HFF-Myc (cell line): ENCODE measurements at places on chromosomes 16 and 17.
A peak's percentile ranks its signal among the peaks of the same experiment; 100 is the strongest.

GRCh38 chr17:75146592-75146991, 7.7 kb downstream of the JPT1 start:
- no peak for DNase-seq

- no peak for DNase-seq
Observed at GRCh38 chr17:17362540-17362930, 59.4 kb downstream of the NT5M start.

- DNase-seq = no peak
Observed at GRCh38 chr17:80698297-80698696, 153.7 kb downstream of the RPTOR start.

- DNase-seq = no peak
Observed at GRCh38 chr16:51161440-51162195, 10.5 kb upstream of the SALL1 start.

GRCh38 chr16:54027062-54027461, 259.5 kb downstream of the IRX3 start:
- DNase-seq = no peak

DNA sequence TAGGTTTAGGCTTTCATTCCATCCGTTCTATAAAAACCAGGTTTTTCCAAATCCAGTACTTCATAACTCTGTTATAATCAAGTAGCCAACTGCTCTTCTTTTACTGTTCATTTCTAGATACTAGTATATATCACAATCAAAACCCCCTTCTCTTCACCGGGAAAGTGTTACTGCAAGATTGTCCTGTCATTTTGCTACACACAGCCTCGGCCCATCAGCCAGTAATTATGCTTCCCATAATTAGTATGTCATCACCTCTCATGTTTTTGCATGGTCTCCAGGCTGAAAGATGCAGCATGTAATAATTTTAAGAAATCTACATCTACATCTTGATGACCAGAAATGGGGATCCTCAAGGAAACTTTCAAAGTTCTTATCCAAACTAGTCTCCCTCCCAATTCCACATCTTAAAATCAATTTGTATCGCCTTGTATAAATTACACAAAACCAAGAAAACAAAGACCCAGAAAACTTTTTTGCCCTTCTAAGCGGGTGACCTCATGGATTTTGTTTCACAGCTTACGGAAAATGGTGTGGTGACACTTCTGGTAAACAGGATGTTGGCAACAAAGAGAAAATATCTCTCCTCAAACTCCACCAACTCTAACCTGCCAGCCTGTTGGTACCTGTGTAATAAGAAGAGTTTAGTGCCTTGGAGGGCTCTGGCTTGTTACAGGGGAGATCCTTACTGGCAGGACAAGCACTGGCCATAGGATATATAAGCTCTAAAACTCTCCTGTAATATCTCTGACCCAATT, 9.3 kb downstream of the TACO1 start:
- no peak for DNase-seq

GRCh38 chr17:62868008-62868407, 59.9 kb upstream of the MARCHF10 start:
- DNase-seq = no peak

GRCh38 chr17:29802246-29802645, 127.8 kb downstream of the SSH2 start:
- DNase-seq = no peak

GRCh38 chr16:65099607-65100006, 22.3 kb downstream of the CDH11 start:
- no peak for DNase-seq

GRCh38 chr16:17301184-17301583, 169.6 kb downstream of the XYLT1 start:
- no peak for DNase-seq

DNA sequence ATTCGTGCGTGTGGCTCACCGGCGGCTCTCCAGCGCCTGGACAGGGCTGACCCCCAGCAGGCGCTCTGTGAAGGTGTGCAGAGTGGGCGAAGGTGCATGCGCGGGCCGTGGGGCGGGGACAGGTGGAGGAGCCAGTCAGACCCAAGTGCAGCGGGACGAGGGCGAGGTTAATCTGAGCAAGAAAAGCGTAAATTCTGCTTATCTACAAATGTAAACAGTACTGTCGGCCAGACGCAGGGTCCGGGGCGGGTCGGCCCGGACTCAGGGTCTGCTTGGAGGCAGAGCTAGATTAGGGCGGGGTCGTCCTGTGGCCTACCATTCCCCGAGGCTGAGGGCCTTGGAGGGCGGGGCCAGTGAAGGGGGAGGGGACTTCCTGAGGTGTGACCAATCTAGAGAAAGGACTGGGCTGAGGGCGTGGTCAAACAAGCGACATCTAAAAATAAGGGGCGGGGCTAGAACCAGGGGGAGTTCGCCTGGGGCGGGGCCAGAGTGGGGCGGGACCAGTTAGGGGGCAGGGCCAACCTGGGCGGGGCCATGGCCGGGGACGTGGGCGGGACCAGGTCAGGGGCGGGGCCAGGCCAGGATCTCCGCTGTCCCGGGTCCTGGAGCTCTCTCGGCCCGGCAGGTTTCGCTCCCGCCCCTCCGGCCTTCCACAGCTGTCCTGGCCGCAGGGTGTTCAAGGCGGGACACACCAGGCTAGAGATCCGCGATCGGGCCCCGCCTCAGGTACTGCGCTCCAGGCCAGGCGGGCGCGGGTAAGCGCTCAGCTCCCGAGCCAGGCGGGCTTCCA, at the start of gene SEC14L5:
Gene SEC14L5 (plus strand): TSS at position 611 of the 790 bp plus-strand sequence. CDS start 994 bp downstream, outside the sequence.
- DNase-seq = peak; percentile 90

DNA sequence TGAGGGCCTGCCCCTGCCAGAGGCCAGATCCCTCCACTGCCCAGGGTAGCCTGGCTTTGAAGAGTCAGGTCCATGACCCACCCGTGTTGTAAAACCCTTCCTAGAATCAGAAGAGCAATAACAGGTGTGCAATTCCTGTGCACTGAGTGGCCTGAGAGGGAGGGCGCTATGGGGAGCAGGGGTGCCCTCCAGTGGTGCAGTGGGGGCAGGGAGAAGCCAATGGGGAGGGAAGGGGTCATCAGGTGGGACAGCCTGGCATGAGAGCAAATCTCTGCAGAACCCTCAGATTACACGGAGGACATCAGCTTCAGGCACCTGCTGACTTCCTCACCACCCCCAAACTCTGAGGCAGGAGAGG, 72.9 kb upstream of the ZNF469 start:
- DNase-seq = no peak

- DNase-seq = no peak
Observed at GRCh38 chr17:79152110-79152509, 77.5 kb downstream of the ENGASE start.

- DNase-seq = no peak
Observed at GRCh38 chr16:72409423-72409822, 237.5 kb upstream of the PMFBP1 start.

- DNase-seq = no peak
Observed at GRCh38 chr17:28865946-28866752, 11.3 kb downstream of the ERAL1 start.

DNA sequence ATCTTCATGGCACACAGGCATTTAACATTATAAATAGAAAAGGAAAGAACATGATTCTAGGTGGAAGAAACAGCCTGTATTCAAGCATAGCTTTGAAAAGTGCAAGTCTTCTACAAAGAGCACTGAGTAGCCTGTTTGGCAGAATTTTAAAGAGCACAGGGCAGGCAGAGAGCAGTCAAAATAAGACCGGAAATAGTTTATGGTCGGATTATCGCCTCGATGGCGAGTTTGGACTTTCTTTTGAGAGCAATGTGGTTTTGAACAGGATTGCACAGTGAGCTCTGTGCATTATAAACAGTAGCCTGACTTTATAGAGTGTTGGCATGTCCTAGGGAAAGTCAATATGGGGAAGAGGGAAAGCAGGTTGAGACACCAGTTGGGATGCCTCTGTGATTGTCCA, 6.2 kb upstream of the TMEM100 start:
- no peak for DNase-seq

GRCh38 chr16:13780406-13781168, 139.4 kb upstream of the ERCC4 start:
- DNase-seq = no peak

DNA sequence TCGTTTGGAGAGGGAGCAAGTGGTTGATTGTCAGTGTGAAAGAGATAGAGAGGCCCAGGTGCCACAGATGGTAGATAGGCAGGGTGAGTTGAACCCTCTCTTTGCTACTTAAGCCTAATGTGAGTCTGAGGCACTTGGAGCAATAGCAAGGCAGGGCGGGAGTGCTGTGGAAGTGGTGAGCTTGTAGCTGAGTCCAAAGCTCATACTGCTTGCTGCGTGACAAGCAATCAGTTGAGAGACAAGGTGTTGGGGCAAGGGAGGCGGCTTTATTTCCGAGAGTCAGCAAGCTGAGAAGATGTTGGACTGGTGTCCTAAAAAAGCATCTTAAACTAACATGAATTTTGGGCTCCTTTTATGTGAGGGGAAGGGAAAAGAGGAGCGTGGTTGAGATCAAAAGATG, 112.9 kb upstream of the ZKSCAN2 start:
- DNase-seq = no peak
